ENCODE measurements at places on chromosomes 7 and 10.
A peak's percentile ranks its signal among the peaks of the same experiment; 100 is the strongest.

DNA sequence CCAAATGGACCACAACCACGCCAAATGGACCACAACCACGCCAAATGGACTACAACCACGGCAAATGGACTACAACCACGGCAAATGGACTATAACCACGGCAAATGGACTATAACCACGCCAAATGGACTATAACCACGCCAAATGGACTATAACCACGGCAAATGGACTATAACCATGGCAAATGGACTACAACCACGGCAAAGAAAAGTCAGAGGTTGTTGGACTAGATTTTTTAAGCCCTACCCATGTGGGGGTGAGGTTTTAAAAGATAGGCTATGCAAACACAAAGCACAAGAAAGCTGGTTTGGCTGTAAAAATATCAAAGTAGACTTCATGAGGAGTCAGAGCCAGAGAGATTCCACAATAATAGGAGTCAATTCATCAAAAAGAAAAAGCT lies 55.8 kb downstream of the NCAPG2 start:
- DNase-seq, result no peak

DNA sequence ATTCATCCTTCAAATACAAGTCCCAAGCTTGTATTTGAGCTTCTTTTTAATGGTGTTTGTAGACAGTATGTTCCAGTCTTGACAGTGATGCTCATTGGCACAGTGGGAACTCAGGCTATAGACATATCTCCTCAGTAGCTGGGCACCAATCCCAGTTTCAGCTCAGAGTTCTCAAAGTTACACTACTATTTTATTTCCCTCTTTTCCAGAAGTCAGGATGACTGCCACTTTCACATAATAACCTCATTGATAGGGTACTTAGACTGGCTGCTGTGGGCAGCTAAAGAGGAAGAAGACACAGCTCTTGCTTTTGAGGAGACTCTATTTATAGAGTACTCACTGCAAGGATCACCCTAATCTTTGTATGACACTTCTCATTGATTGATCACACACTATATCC lies 2.4 kb downstream of the GBF1 start:
- DNase-seq, result no peak

- no peak for DNase-seq
These were observed 23.9 kb downstream of the DRGX start for GRCh38 chr10:49371967-49372366.

DNA sequence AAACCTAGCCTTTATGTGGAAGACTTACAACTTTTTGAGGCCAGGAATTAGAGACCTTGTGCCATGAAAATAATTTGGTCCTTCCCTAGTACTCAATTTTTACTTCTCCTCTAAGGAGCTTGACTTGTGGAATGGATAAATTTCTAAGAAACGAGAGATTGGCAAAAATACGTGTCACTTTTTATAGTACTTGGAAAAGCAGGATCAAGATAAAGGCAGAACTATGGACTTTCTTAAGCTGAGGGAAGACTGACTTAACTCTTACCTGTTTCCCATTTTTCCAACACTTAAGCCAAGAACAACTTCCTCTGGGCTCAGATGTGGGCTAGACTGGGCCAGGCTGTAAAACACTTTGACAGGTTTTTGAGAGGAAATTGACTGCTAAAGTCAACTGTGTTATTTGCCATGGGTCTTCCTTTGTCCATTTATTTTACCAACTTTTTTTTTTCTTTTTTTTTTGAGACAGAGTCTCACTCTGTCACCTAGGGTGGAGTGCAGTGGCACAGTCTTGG lies 2.0 kb upstream of the WBP1L start:
- no peak for DNase-seq

- DNase-seq, result no peak
These were observed 404 bp upstream of the FMC1 start for GRCh38 chr7:139340808-139341057.

GRCh38 chr7:83159731-83160130 lies 3.0 kb downstream of the PCLO start:
- DNase-seq, result no peak

DNA sequence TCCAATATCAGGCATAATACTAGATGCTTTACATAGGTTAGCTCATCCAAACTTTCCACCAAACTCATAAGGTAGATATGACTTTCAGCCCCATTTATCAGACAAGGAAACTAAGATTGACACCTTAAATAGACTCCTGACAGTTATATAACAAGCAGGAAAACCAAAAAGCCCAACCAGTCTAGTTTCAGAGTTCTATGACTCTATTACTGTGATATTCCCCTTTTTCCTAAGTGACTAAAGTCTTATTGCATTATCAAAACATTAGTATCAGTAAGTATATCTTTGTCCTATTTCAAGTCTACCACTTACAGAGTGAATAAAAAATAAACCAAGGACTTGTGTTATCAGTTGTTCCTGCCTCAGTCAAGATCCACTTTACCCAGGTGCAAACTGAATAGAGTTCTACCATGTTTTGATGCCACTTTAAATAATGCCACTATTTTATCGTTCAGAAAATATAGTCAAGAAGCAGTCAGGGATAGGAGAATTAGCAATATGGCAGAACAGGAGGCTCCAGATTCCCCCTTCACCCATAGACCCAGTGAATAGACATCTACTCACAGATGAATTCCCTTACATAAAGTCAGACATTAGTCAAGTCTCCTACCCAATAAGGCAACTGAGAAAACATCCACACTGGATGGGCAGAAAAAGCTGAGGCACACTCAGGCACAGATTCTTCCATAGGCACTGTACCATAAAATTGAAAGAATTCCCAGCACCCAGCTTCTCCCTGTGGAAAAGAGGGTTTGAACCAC lies 74.1 kb downstream of the CRPPA start:
- no peak for DNase-seq

GRCh38 chr7:142894112-142894984 lies 8.8 kb upstream of the TRPV6 start:
- DNase-seq, result peak; percentile 20

- no peak for DNase-seq
These were observed 355.2 kb downstream of the SUGCT start for GRCh38 chr7:40489844-40490602.

DNA sequence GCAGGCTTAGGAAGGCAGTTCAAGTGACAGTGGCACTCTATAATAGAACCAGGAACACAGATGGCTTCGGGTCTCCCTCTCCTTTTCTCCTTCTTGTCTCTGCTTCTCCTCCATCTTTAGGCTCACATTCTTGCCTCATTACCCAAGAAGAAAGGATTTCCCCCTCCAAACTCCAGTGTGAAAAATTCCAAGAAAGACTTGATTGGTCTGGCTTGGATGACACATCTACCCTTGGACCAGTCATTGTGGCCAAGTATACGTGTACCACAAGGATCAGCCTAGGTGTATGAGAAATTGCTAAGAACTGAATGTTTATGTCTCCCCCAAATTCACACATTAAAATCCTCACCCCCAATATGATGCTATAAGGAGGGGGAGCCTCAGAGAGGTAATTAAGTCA lies 53.9 kb downstream of the PRTFDC1 start:
- DNase-seq, result no peak

DNA sequence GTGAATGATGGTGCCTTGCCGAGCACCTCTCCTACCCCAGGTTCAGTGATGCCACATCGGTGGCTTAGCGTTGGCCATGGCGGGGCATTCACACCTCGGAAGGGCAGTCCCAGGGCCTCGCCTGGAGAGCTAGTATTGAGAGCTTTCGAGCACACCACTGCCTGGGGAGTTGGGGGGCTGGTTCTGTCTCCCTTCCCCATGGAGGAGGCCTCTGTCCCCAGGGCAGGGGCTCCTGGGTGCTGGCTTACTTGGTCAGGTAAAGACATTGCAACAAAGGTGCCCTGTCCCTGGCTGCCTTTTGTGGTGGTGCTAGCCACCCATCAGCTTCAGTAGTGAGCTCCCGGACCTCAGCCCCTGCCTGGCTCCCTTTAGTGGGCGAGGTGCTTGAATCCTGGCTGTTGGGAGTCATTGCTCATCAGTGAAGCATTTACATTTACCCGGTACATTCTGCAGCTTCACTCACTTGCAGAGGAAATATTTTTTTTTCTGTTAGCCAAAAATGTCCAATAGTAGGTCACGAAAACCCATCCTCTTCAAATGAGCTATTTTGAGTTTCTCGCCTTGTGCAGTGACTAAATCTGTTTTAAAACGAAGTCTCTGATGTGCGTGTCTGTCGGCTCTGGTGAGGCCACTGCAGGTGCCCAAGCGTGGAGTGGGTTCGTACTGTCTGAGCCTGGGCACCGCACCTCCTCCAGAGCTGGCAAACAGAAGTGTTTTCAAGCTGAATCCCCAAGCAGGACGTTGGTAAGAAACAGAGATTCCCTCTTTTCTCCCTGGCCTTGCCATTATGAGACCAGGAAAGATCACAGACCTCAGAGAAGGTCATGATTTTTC lies 95.5 kb downstream of the INPP5A start:
- no peak for DNase-seq

DNA sequence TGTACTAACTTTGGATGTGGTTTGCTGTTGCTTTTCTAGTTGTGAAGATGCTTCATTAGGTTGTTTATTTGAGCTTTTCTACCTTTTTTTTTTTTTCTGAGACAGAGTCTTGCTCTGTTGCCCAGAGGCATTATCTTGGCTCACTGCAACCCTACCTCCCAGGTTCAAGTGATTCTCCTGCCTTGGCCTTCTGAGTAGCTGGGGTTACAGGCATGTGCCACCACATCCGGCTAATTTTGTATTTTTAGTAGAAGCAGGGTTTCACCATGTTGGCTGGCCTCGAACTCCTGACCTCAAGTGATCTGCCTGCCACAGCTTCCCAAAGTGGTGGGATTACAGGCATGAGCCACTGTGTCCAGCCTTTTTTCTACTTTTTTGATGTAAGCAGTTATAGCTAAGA lies 93.7 kb downstream of the ADAM22 start:
- no peak for DNase-seq

GRCh38 chr10:117266400-117266799 lies 25.5 kb downstream of the SLC18A2 start:
- no peak for DNase-seq

DNA sequence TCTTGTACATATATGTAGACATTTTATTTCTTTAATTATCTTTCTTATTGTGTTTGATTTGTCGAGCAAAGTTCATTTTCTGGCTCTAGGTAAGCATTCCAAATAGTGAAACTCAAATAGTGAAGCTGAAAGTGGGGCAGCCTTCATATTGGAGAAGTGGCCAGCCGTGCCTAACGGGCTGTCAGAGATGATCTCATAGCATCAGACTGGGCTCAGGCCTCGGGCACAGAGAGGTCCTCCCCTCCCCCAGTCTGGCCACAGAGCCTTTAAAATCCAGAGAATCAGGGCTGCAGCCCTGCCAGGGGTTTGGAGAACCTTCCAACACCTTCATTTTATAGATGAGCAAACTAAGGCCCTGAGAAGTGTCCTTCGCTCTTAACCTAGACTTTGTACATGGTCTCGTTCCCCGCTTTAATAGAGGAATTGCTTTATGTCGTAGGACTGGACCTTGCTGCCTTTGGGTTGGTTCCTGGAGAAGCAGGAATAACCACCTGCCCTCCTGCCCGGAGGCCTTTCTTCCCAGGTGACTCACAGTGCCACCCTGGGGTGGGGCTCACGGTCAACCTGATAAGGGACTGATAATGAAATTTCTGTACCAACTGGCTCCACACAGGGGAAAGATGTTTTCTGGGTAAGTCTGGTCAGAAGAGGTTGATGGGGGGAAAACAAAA lies 7.3 kb downstream of the TSPAN15 start:
- DNase-seq, result no peak

DNA sequence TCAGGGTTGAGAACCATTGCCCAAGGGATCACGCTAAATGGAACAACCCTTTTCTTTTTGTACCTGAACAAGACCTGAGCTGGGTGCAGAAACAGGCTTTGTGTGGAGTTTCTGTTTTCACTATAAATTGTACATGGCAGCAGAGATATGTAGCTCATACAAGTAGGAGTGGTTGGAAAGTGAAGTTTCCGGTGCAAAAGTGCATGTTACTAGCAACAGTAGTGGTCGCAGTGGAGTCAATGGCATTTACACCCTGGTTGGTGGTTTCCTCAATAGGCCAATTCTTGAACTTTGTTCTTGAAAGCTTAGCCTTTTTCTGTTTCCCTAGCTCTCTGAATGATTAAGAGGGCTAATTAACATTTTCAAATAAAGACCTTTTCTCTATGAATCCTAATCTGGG lies 170.7 kb downstream of the NEBL start:
- DNase-seq, result no peak

DNA sequence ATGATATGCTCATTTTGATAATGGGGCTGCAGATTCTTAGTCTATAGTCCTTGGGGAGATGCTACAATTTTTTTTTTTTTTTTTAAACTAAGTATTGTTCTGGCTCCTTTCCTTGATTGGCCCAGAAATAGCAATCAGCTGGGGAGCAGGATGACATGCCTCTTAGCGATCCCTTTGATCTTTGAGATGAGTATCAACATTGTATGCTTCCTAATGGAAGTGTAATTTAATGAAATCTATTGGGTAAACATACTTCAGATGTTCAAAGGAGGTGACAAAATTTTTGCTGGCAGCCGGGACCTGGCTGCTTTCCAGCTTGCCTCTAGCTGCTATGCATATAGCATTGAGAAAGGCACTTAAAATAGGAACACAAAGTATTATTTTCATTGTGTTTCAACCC lies 43.5 kb downstream of the VTI1A start:
- DNase-seq, result no peak

GRCh38 chr10:10208196-10208595 lies 809.5 kb upstream of the CELF2 start:
- no peak for DNase-seq

GRCh38 chr7:80255656-80256055 lies 121.0 kb downstream of the GNAI1 start:
- no peak for DNase-seq

- no peak for DNase-seq
These were observed 12.7 kb downstream of the PPIF start for GRCh38 chr10:79359816-79360498.

GRCh38 chr10:111515706-111516105 lies 438.9 kb downstream of the ADRA2A start:
- no peak for DNase-seq

GRCh38 chr7:90446137-90446899 lies 23.1 kb upstream of the PTTG1IP2 start:
- DNase-seq, result no peak

DNA sequence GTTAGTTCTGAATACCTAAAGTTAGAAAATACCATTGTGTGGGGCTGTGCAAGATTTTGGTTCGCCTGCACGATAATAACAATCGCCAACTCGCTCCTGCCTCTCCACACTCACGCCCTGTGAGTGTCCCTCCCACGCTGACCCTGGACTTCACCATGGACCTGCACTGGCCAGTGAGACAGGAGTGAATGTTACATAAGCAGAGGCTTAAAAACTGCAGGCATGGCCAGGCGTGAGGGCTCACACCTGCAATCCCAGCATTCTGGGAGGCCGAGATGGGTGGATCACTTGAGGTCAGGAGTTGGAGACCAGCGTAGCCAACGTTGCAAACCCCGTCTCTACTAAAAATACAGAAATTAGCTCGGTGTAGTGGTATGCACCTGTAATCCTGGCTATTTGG lies 68.4 kb downstream of the TCERG1L start:
- no peak for DNase-seq

GRCh38 chr10:49748006-49748405 lies 14.1 kb downstream of the OGDHL start:
- DNase-seq, result no peak

GRCh38 chr7:21108182-21108581 lies 319.7 kb upstream of the SP4 start:
- DNase-seq, result no peak

- no peak for DNase-seq
These were observed 275.2 kb downstream of the ACTR3B start for GRCh38 chr7:153034791-153035190.
